RPMI7951 (cell line): ENCODE measurements at places on chromosomes 7 and 10. TPM values are rescaled to one million over a fixed set of nuclear protein-coding genes. Genes with fewer than 3 reads are reported as not detected.

DNA sequence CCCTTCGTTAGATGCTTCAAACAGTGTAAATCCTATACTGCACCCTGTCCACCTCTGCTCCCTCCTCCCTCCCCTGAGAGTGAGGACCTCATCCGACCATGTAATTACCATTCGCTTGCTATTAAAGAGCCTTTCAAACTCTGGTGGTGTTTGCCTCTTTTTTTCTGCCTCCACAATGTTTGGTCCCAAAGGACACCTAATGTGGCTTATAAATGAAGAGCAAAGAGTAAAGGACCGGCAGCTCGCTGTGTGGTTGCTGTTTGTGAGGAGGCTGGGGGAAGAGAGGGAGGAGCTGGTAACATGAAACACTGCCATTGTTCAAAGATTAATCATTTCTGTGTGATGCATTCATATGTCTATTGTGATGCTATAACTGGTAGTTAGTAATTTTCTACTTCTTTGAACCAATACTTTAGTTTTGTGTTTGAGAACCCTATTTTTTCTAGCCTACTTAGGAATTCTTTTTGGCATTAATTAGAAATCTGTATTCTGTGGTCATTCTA, 27.9 kb downstream of the MTURN start:
- DNase-seq = peak; percentile 63

GRCh38 chr7:22280031-22280430, 76.9 kb downstream of the RAPGEF5 start:
- no peak for DNase-seq

DNA sequence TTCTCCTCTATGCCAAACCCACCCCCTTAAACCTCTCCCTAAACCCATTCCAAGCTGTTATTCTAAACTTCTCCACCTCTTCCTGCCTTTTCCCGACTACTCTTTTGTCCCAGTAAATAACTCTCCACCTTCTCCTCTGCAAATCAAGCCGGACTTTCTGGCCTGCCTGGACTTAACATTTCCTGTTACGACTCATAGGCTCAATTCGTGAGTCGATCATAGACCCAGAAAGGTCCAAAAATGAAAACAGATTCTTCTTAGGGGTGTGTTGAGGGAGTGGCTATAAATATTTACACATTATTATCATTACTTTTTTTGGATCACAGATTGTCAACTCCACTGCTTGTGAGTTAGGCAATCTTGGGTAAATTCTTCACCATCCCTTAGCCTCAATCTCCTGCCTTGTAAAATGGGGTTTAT, 59.0 kb upstream of the HABP2 start:
- no peak for DNase-seq

- DNase-seq = no peak
These were observed 20.5 kb downstream of the TRIL start for GRCh38 chr7:28937619-28938018.

GRCh38 chr10:7053195-7053594, 357.6 kb downstream of the SFMBT2 start:
- no peak for DNase-seq

DNA sequence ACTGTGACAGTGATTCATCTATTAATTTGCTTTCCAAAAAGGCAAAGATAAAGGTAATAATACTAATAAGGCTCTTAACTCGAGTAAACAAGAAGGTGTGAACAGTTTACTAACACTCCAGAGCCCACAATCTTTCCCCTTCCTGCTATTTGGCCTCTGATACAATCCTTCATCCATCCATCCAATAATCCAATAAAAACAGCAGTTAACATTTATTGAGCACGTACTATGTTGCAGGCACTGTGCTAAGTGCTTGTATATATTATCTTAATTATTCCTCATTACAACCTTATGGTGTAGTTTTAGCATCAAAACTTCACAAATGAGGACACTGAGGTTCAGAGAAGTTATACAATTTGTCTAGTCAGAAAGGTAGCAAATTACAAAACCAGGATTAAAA, 49.5 kb downstream of the EZH2 start:
- no peak for DNase-seq

DNA sequence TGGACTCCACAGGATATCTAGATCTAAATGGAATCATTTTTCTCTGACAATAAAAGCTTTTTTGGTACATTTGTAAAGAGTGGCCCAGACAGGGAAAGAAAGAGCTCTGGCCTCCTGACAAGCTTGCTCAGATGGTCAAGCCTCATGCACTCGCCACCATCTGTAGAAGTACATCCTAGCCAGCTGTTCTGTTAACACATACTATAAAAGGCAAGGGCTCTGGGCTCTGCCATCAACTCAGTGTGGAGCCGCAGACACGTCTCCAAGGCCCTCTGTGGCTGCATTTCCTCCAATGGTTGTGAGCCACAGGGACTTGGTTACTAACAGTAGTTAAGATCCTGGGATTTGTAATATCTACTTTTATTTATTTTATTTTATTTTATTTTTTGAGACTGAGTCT, 70.8 kb upstream of the KDM7A start:
- DNase-seq = no peak

DNA sequence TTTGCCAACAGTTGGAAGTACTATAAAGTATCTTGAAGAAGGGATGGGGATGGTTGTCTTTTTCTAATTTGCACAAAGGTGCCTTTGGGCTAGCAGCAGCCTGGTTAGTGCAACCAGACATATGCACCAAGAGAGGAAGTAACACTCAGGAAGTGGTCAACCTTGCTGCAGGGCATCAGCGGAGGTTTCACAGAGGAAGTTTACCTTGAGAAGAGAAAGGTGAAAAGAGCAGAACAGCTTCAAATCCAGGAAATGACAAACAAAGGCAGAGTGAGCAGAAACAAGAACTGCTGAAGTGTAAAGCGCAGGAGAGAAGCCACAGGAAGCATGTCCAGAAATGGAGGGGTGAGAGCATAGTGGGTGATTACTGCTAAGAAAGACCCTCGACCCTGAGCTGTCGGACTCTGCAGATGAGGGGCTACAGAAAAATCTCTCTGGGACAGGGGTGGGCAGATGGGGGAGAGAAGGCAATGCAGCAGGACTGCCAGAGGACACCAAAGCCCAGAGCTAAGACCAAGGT, 66.9 kb downstream of the STK17A start:
- peak; percentile 78 for DNase-seq

- DNase-seq = no peak
These were observed 5.4 kb downstream of the ATP6V1F start for GRCh38 chr7:128867842-128868623.

GRCh38 chr10:125154529-125154928, 5.8 kb downstream of the CTBP2 start:
- DNase-seq = no peak

DNA sequence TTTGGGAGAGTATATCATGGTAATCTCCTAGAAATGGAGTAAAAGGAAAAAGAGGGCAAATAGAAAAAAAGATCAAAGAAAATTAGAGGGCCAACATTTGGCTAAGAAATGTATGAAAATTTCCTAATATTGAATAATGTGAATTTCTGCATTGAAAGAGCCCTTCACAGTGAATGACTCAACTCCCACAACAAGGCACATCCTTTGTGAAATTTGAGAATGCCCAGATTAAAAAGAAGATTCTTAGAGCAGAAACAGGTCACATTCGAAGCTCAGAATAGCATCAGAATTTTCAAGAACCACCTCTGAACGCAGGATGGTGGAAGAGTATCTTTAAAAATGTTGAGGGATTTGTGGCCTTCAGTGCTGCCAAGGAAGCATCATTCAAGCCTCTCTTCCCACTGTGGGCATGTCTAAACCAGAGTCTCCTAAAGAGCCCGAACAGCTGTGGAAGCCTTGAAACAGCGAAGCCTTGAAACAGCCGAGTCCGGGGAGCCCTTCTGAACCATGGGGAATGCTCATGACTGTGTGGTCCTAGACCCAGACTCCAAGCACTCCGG, 43.6 kb downstream of the GUSB start:
- DNase-seq = no peak

GRCh38 chr7:66187905-66188304, 17.2 kb upstream of the TPST1 start:
- DNase-seq = no peak

DNA sequence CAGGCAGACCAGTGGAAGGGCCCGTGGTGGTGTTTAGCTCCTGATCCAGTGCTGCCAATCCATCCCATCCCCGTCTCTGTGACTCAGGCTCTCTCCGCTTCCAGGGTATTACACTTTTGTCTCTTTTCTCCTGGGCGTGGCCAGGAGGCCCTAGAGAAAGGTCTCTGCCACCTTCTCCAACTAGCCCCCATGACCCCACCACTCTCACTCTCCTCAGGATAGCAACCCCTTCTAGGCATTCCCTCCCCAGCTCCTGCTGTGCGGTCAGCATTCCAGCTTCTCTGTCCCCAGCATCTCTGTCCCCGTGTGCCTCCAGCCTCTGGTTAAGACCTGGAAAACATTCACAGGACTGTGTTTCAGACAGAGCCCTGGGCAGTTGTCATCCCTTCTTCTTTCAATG, 36.2 kb upstream of the R3HCC1L start:
- no peak for DNase-seq

- no peak for DNase-seq
These were observed 10.4 kb downstream of the TACR2 start for GRCh38 chr10:69406302-69406811.

DNA sequence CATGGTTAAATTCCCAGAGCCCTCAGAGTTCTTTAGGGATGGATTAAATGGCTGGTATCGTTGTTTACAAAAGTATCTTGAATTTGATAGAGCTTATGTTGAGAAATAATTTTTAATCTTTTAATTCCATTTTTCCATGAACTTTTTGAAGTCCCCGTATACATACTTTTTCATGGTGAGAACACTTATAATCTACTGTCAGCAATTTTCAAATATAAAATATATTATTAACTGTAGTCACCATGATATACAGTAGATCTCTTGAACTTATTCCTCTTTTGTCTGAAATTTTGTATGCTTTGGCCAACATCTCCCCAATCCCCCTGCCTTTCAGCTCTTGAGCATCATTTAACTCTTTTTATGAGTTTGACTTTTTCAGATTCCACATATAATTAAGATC, 9.4 kb downstream of the EFCAB10 start:
- no peak for DNase-seq

GRCh38 chr10:132448248-132448731, 51.3 kb downstream of the PWWP2B start:
- DNase-seq = peak; percentile 79

- DNase-seq = no peak
These were observed 5.8 kb downstream of the CDCA7L start for GRCh38 chr7:21939858-21940372.

DNA sequence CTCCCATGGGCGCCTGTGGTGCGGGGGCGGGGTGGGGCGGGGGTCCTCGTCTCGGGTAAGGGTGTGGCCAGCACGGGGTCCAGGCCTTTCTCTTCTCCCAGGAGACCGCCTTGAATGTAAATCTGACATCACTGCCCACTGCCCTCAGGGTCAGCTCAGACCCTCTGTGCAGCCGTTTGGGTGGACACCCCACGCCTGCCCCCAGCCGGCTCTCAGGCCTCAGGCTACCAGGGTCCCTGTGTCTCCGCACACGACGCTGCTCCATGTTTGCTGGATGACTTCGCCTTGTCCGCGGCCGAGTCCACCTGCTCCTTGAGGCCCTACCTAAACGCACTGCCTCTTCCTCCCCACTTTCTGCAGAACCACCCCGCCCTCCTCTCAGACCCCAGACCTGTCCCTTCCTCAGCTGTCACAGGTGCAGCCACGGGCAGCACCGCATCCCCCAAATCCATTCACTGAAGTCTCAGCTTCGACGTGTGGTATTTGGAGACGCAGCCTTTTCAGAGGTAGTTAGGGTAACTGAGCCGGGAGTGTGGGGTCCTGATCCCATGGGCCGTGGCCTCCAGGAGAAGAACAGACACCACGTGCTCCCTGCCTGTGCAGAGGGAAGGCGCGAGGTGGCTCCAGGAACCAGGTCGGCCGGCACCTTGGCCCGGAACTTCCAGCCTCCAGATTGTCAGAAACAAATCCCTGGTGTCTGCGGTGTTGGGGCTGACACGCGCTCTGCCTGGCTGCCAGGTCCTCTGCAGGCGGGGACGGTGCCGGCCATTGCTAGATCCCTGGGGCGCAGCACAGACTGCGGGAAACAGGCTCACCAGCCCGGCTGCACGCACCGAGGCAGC, 97.4 kb upstream of the DIP2C start:
- DNase-seq = no peak

DNA sequence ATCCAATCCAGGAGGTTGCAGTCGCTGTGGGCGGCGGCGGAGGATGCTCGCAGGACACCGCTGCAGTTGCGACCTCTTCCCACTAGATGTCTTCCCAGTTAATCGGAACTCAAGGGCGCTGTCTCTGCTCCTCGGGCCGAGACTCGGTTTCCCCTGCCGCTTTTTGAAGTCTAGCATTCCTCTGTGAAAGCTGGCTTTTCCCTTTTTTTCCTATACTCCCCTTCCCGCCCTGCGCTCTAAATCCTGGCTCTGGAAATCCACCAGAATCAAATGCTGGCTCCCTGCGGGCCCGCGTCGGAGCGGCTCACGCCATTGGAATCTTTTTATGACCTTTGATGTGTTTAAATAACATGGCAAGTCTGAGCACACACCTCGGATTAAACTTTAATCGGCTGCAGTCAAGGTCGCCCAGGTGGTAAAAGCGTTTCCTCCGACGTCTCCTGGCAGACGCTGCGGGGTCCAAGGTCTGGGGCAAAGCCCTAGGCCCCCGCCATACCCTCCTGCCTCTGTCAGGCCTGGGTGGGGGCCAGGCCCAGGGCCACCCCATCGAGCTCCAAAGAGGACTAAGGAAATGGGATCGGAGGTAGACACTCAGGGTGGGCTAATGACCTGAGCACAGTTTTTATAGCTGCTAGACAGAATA, 10.7 kb upstream of the HOXA13 start:
- DNase-seq = peak; percentile 43

DNA sequence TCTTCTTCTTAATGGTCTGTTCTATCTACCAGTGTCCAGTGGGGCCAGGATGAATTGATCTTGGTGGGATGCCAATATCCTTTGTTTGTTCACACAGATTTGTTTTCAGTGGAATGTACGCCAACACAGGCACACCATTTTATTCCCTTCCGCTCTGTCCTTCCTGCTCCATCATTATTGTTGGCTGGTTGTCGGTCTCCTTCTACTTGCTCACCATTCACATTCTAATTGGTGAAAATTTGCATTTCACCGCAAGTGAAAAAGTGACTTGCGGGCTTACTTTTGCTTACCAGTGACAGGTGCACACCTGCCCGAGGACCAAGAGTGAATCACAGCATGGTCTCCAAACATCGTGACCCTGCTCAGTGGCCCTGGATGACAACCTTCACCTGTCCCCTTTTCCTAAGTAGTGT, 148.3 kb downstream of the NOC3L start:
- no peak for DNase-seq

- no peak for DNase-seq
These were observed 1.1 kb downstream of the RHOBTB1 start for GRCh38 chr10:60942788-60943315.

GRCh38 chr10:30819341-30820181, 190.0 kb upstream of the LYZL2 start:
- DNase-seq = peak; percentile 85

The CYP2W1 gene
- total RNA-seq = not detected in 2 replicates

The GDF2 gene
- not detected in 2 replicates for total RNA-seq

The KCNMA1 gene
- 33.7 and 47.7 TPM in 2 replicates for total RNA-seq

The RBP4 gene
- total RNA-seq = not detected in 2 replicates

The FXYD4 gene
- total RNA-seq = not detected in 2 replicates

The ST8SIA6 gene
- total RNA-seq = not detected in 2 replicates

The ZNF736 gene
- total RNA-seq = 8.2 and 8.7 TPM in 2 replicates

The ZNF786 gene
- total RNA-seq = 2.2 and 2.8 TPM in 2 replicates

The FAM221A gene
- total RNA-seq = 0.72 and 1.7 TPM in 2 replicates

The PON1 gene
- not detected in 2 replicates for total RNA-seq

The SERPINE1 gene
- 221 and 238 TPM in 2 replicates for total RNA-seq

The CELF2 gene
- total RNA-seq = 15.3 and 21.3 TPM in 2 replicates

The COL1A2 gene
- total RNA-seq = 1,601 and 1,652 TPM in 2 replicates

The SEMA4G gene
- 0.49 and 0.84 TPM in 2 replicates for total RNA-seq

The EPDR1 gene
- 31.6 and 35.1 TPM in 2 replicates for total RNA-seq

The GNAI1 gene
- 2.8 and 5.0 TPM in 2 replicates for total RNA-seq

The ZNF804B gene
- total RNA-seq = not detected in 2 replicates

The PTPRN2 gene
- 6.8 and 9.0 TPM in 2 replicates for total RNA-seq

The LIPM gene
- not detected in 2 replicates for total RNA-seq
